Stimulated activated CD4-positive, alpha-beta T cell treated with anti-CD3 and anti-CD28 coated beads, Interleukin-1b, Interleukin-23, amount 100 ng/mL, for 4 hours (primary cell): ENCODE measurements at places on chromosomes 1 and 21.

DNA sequence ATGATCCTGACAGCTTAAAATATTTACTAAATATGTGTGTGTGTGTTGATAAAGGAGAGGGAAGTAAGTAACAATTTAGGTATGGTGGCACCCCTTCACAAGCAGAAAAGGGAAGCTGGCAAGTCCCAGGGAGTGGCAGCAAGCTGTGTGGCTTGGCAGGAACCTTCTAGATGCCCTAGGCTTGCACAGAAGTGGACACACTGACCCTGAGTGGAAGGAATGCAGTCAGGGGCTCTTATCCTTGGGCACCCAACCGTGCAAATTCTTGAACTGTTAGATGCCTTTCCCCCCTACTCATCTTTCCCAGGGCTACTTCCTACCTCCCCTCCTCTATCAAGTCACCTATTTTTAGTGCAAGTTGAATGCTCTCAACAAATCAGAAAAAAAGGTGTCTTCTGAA is 18.9 kb downstream of the ACP6 start:
- DNase-seq: no peak

- no peak for DNase-seq
Observed at GRCh38 chr1:46131093-46131492, 1.3 kb downstream of the PIK3R3 start.

DNA sequence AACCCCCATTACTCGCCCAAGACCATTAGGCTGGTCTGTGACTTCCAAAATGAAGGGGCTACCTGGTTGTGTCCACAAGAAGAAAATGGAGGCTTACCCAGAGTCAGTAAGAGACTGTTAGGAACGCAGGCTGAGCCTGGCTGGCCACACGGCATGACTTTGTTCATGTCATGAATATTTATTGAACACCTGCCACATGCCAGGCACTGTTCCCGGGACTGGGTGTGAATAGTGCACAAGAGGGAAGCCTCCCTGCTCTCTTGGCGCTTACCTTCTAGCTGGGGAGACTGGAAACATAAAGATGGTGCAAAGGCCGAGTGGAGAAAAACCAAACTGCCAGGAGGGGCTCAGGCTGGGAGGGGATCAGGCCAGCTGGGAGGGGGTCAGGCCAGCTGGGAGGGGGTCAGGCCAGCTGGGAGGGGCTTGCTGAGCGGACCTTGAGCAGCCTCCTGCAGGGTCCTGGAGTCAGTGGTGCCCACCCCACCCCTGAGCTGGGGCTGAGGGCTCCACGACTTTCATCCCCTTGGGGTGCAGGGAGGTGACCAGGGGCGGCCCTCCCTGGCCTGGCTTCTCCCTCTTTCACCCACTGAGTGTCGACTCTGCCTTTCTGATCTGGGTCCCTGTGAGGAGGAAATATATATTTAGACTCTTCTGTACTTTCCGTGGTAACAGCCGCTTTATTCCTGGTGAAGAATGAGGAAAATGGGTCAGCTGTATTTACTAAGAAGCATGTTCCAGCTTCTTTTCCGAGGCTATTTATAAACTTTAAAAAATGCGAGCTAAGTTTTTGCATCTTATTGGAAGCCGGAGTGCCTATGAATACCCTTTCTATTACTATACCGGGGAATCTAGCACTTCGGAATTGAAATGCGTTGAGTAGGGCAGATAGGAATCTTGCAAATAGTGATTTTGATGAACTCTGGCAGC is 139.0 kb downstream of the CAMTA1 start:
- no peak for DNase-seq

GRCh38 chr1:36834586-36834985 is 199.7 kb downstream of the GRIK3 start:
- DNase-seq: no peak

- DNase-seq: no peak
Observed at GRCh38 chr1:9612871-9613624, 24.3 kb downstream of the TMEM201 start.

GRCh38 chr1:35838693-35839245 is 31.0 kb downstream of the AGO4 start:
- DNase-seq: no peak

DNA sequence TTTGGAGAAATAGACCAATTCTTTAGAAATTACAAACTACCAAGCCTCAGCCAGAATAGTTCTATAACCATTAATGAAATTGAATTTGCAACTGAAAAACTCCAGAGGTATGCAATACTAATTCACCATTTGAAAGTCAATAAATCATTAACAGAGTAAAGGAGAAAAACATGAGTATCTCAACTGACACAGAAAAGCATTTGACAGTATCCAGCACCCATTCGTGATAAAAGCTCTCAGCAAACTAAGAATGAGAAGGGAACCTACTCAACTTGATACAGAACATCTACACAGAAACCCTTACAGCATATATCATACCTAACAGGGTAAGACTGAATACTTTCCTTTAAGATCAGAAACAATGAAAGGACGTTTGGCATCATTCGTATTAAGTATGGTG is 54.3 kb downstream of the ST6GALNAC5 start:
- no peak for DNase-seq

DNA sequence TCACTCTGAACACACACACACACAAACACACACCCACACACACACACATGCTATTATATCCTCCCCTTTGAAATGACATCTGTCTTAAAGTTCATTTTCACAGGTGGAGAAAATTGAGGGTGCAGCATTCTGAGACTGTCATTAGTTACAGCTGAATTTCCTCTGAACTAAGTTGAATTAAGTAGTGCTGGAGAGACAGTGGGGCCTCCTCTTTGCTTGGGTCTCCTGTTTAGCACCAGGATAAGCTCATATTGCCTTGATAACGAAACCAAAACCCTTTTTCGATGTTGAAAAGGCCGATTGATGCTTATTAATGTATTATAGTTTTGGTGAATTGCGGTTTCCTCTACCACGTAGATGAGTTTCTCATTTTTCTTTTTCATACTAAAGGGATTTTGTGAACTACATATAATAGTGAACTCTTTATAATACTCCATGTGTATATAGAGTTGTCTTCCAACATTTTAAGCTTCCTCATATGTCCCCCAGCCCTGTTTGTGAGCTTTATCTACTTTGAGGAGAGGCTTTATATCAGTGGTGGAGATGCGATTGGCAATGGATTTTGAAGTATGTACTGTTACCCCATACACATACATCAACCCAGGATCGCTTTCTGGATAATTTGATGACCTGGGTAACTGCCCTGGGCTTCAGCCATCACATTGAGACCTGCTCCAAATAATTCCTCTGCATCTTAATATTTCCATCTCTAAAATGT is 17.4 kb downstream of the DYNLT5 start:
- no peak for DNase-seq

GRCh38 chr1:202078241-202078640 is 44.5 kb upstream of the GPR37L1 start:
- DNase-seq: no peak

DNA sequence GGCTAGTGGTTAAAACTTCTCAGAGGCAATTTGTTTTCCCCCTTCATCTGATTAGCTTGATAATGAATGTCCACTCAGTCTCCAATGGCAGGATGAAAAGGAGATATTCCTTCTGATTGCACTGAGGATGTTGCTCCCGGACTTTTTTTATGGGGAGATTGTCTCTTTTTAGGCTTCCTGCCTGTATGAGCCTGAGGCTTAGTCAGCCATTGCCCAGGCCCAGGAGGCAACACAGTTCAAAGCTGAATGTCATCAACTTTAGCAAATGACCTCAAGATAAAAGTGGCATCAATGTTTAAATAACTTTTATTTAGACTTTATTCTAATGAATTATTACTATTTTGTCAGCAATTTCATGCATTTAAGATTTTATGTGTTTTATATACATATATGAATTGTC is 162.9 kb upstream of the PTBP2 start:
- no peak for DNase-seq

DNA sequence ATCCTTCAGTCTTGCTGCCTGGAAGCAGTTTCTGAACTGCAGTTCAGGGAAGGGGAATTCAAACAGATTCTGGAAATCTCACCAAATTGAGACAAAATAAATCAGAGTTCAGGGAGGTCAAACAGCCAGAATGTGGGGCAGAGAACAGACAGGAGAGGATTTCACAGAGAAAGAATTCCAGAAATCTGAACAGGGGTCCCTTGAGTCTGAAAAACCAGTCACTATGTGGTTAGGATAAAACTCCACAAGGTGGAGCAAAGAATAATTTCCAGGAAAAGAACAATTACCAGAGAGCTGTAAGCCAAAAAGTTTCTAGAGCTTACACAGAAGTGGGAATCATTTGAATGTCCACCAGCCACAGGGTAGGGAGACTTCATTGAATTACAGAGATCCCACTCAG is 84.7 kb downstream of the URB2 start:
- DNase-seq: no peak
